ENCODE measurements at places on chromosomes 13 and 19. TPM values are rescaled to one million over a fixed set of nuclear protein-coding genes. Genes with fewer than 3 reads are reported as not detected.

The ADGRE2 gene
- 0.48 TPM for total RNA-seq

The ZNF554 gene
- 3.6 TPM for total RNA-seq

The SIGLEC10 gene
- not detected for total RNA-seq

The CLDND2 gene
- not detected for total RNA-seq

The POU2F2 gene
- 0.21 TPM for total RNA-seq

The WDR88 gene
- not detected for total RNA-seq

The PSG1 gene
- total RNA-seq = under 0.01 TPM

The CEACAM16 gene
- total RNA-seq = not detected

The ZNF439 gene
- 1.3 TPM for total RNA-seq

The HTR2A gene
- total RNA-seq = not detected

The URAD gene
- not detected for total RNA-seq

The MYDGF gene
- total RNA-seq = 122 TPM

The ZNF540 gene
- total RNA-seq = not detected

The MEIOSIN gene
- not detected for total RNA-seq

The ERICH6B gene
- total RNA-seq = not detected

The ZNF625 gene
- total RNA-seq = 7.7 TPM

The LRRC25 gene
- total RNA-seq = not detected

The NDFIP2 gene
- total RNA-seq = 107 TPM

The GFY gene
- total RNA-seq = not detected

The KLK6 gene
- total RNA-seq = 0.85 TPM

The DOCK9 gene
- 109 TPM for total RNA-seq

The SLC1A6 gene
- total RNA-seq = not detected

The PCP2 gene
- not detected for total RNA-seq

The TEKTIP1 gene
- total RNA-seq = not detected

The SPIB gene
- not detected for total RNA-seq

The VSTM2B gene
- not detected for total RNA-seq

The PGLYRP1 gene
- not detected for total RNA-seq

The IL17D gene
- total RNA-seq = 0.24 TPM

The FRY gene
- 0.48 TPM for total RNA-seq

The NPAS1 gene
- 1.1 TPM for total RNA-seq

The RASAL3 gene
- not detected for total RNA-seq

The IFNL1 gene
- total RNA-seq = not detected

The DACH1 gene
- not detected for total RNA-seq

The SIGLEC9 gene
- total RNA-seq = not detected

The GAPDHS gene
- total RNA-seq = not detected

The ZNF546 gene
- total RNA-seq = 1.5 TPM

The KLK13 gene
- not detected for total RNA-seq

The S1PR2 gene
- total RNA-seq = 2.7 TPM

The VAV1 gene
- total RNA-seq = 2.3 TPM

The MAST1 gene
- 1.4 TPM for total RNA-seq

The ZNF799 gene
- 3.4 TPM for total RNA-seq

The ZNF616 gene
- 15.3 TPM for total RNA-seq

The BST2 gene
- total RNA-seq = 26.3 TPM

Measured in tracheal epithelial cell (primary cell).